ENCODE measurements at places on chromosomes 5 and 9.

GRCh38 chr5:178208540-178209227 is 4.4 kb downstream of the HNRNPAB start:
- no peak for DNase-seq

- DNase-seq = no peak
Measured at GRCh38 chr5:139383275-139383992, at the start of gene SLC23A1. SLC23A1 (minus strand) TSS chr5:139383297; CDS start chr5:139383253, 44 bp downstream.

- DNase-seq = no peak
Measured at GRCh38 chr9:96453625-96454024, 3.7 kb downstream of the HABP4 start.

GRCh38 chr5:128338649-128339048 is 199.4 kb downstream of the FBN2 start:
- DNase-seq = no peak

DNA sequence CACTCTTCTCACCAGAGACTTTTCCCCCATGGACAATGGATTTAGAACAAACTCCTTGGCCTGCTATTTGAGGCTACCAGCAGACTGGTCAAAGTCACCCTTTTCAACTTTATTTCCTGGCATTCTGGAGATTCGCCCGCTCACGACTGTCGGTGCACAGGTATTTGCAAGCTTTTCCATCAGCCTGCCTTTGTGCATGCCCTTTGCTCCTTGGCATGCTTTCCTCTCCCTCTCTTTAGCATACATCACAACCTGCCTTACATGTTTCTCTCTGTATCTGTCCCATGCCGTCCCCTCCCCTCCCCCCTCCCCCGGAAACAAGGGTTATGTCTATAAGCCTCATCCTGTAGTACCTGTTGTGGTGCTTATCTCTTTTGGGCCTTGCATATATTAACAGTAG is 257.1 kb downstream of the AOPEP start:
- no peak for DNase-seq

- no peak for DNase-seq
Measured at GRCh38 chr5:179337796-179338676, 7.2 kb downstream of the ADAMTS2 start.

GRCh38 chr5:130092991-130093390 is 188.7 kb downstream of the CHSY3 start:
- no peak for DNase-seq

DNA sequence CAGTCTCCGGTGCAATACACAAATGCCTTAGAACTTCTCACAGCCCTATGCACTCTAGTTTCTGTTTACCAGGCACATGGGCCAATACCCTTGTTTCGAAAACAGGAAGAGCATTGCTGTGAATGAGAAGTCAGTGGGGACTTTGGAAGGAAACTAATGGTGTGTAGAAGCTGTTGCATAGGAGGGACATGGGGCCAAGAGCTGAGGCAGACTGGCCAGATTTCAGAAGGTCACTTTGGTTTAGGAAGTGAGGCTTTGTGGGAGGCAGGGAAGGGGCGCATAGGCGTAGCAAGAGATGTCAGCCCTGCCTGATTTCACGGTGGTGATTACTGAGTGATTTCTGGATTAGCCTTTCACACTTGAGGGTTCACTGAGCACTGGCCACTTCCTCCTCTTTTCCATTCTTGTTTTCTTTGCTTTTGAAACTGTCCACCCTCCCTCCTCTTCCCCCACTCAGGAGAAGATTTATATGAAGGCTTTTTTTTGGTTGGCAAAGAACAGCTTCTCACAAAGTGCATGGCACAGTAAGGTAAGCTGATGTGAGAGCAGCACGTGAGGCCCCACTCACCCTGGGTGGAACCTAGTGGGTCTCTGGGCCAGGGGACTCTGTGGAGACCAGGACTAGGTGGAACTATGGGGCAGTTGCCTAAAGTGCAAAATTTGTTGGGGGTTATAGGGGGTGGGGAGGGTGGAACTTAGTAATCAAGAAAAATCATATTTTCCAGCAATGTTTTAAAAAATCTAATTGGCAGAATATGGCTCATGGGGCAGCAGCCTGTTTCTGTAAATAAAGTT is 6.1 kb upstream of the TMEM252 start:
- DNase-seq = no peak

GRCh38 chr5:103434057-103434456 is 128.5 kb downstream of the NUDT12 start:
- DNase-seq = no peak

DNA sequence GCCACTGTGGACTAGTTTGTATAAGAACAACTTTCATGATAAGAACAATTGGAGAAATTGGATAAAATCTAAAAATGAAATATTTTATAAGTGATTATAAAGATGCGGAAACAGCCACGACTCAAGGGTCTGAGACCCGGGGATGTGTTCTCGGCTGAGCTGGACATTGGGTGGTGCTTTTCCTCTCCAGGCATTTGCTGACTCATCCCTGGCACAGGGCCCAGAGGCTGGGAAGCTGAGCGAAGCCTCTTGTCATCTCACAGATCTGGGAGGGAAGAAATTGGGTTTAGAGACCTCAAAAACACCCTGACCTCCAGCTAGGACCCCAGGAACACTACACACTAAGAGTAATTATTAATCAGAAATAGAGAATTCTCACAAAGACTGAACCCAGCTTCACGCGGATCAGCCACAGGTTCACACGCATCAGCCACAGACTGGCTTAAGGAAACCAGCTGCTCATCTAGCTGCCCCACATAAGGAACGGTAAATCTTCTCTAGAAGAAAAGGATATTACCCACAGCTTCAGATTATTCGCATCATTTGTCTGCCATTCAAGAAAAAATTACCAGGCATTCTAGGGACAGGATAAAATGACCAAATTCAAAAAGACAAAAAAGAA is 2.8 kb upstream of the OR2V1 start:
- DNase-seq = no peak

DNA sequence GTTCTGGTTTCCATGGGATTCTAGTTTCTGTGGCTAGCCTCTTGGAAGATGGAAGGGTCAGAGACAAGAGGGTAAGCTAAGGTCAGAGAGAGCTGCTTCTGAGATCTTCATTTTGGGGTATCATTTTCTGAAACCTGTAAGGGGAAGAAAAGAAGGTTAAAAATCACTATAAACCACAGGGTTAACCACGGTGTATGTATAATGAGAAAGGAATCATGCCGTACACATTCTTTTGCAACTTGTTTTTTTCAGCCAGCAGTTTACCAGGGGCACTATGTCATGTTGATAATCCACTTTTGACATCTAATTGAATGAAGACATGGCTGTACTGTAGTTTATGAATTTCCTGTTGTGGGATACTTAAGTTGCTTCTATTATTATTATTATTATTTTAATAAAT is 164.4 kb downstream of the FOCAD start:
- no peak for DNase-seq

GRCh38 chr5:40616781-40617180 is 62.9 kb upstream of the PTGER4 start:
- no peak for DNase-seq

- DNase-seq = no peak
Measured at GRCh38 chr9:127540664-127541041, 71.4 kb upstream of the STXBP1 start.

- DNase-seq = no peak
Measured at GRCh38 chr5:95713960-95714710, 17.0 kb upstream of the RHOBTB3 start.

GRCh38 chr5:96157841-96158291 is 196.2 kb upstream of the ELL2 start:
- no peak for DNase-seq

GRCh38 chr9:21031091-21031807 is at the start of gene HACD4:
HACD4 (minus strand) TSS chr9:21031640; CDS start chr9:21031590, 50 bp downstream.
- peak; percentile 48 for DNase-seq

DNA sequence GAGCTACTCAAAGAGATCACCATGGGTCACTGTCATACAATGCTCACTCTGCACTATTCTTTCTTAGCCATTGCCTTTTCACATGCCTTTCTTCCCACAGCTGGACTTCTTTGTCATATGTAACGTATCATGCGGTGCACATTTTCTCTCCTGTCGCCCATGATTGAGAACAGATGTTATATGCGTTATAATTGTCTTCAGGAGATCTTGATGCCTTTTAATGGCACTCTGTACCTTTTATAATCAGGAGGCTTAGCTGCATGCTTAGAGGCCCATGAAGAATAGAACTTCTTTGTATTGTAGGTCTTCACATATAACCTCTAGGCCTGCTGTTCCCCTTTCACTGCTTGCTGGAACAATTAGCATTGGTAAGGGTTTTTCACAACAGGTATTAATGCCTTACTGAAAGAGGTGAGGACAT is 436.1 kb downstream of the CDH10 start:
- DNase-seq = no peak

DNA sequence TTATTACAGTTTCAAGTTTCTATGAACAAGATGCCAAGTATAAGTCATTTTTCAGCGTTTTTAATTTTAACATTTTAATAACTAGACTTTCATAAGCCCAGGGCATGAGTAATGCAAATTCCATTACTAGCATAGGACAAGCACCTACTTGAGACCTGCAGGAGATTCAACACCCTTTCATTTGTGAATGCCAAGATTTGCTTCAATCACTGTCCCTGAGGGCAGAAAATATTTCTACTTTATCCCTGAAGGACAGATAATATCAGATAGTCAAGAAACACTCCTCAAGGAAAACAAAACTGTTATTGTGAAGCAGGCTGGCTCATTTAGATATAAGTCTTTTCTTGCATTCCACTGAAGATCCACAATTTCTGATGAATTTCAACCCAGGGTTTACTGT is 27.7 kb upstream of the ZNF622 start:
- no peak for DNase-seq

- no peak for DNase-seq
Measured at GRCh38 chr5:136466041-136466415, 100.7 kb upstream of the TRPC7 start.

- DNase-seq = no peak
Measured at GRCh38 chr9:130906735-130907416, 10.3 kb upstream of the QRFP start.

GRCh38 chr5:136018814-136019783 is 9.7 kb upstream of the TGFBI start:
- DNase-seq = no peak

- no peak for DNase-seq
Measured at GRCh38 chr9:14362175-14362574, 48.2 kb upstream of the NFIB start.

GRCh38 chr5:24773261-24773660 is 128.5 kb upstream of the CDH10 start:
- DNase-seq = no peak

DNA sequence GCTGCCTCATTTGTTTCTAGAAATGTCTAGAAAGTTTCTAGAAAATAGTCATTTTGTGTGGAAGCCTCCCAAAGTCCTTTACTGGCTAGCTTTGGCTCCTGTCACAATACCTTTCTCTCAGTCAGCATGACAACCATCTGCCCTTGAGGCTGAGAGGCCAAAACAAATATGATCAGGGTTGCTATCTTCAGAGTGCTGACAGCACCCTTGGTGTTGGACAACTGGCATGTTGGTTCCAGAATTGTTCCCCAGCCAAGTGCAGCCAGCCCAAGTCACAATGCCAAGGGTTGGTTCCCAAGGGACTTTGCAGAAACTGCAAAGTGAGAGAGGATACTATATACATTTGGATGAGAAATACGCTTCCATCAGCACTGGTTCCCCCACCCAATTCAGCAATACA is 140.9 kb upstream of the GAS1 start:
- no peak for DNase-seq

GRCh38 chr9:85931495-85931894 is 9.5 kb upstream of the NAA35 start:
- no peak for DNase-seq

DNA sequence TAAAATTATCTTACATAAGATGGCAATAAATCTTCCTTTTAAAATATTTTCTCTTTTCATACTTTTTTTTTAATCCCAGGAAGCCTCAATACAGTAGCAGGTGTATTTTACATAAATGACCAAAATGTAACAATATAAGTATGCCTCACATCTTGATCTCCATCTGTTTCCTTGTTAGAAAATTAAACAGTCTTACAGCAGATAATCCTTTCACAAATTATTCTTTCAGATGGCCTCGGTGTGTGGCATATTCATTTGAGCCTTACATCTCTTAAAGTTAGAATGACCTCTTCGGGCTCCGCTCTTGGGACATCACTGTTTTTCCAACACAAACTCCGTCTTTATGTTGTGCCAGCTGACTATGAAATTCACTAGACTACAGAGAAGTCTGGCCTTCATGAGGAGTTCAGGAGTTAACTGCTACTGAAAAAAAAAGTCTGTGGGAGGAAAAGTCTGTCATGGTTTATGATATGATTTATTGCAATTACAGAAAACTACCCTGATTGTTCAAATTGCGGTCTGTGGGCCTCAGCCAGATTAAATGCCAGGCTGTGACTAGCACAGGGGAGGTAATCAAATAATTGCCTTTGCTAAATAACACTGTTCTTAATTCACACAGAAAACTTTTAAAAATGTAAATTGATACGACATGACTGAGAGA is 292.9 kb upstream of the PUM3 start:
- DNase-seq = no peak

DNA sequence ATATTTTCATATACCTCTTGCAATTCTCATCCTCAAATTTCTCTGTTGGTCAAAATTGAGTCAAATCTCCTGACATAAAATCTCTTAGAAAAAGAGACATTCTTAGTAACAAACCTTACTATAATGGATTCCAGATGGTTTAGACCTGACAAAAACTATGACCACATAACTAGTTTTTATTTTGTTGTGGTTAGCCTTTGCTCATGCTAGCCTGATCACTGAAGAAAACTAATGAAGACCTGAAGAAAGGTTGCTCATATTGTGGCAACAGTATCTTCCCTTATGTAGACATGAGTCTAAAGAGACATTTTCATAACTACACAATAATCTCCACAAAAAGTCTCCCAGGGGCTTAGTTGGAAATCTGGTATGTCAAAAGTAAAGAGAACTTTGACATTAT is 274.1 kb upstream of the TMEM161B start:
- DNase-seq = no peak

GRCh38 chr9:98240475-98240874 is 15.0 kb downstream of the TBC1D2 start:
- no peak for DNase-seq

GRCh38 chr5:84378961-84379360 is 5.7 kb downstream of the EDIL3 start:
- no peak for DNase-seq

GRCh38 chr5:173864126-173865050 is 23.8 kb upstream of the CPEB4 start:
- DNase-seq = no peak

- DNase-seq = no peak
Measured at GRCh38 chr5:10854506-10855277, 93.7 kb upstream of the DAP start.

GRCh38 chr5:176167800-176168199 is 70.4 kb upstream of the SIMC1 start:
- no peak for DNase-seq

GRCh38 chr5:50978924-50979323 is 312.5 kb downstream of the PARP8 start:
- DNase-seq = no peak

DNA sequence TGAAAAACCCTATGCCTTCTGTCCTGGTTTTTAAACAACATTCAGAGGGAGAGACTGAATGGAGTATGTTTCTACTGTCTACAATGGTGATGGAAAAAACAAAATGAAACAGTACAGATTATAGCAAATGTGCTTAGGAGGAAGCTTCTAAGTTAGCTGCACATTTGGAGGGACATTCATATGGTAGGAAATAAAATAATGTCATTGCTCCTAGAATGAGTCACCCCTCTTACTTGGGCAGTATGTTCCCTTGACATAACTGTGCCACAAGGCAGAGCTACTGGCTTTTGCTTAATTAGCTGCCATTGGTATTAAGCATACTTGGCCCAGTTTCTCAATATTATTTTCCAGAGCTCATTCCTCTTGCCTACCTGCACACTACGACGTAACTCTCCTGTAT is 128.9 kb downstream of the GDNF start:
- no peak for DNase-seq

Measured in stimulated activated CD4-positive, alpha-beta T cell treated with anti-CD3 and anti-CD28 coated beads, Interleukin-12 subunit alpha, Interleukin-12 subunit beta, amount 100 ng/mL, for 48 hours (primary cell).